ENCODE measurements at places on chromosomes 7 and 10.

DNA sequence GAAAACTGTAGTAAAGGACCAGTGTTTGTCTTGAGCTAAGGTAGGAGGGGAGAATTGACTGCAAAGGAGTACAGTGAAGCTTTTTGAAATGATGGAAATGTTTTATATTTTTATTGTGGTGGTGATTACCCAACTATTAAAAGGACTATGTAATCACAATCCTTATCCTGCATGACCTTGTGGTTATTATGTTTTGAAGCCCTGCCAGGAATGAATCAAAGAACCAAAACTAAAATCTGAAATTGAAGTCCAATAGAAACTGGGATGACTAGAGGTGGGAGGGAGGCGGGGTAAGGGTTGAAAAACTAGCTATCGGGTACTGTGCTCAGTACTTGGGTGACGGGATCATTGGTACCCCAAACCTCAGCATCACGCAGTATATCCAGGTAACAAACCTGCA is 8.2 kb downstream of the CCDC7 start:
- DNase-seq: no peak

DNA sequence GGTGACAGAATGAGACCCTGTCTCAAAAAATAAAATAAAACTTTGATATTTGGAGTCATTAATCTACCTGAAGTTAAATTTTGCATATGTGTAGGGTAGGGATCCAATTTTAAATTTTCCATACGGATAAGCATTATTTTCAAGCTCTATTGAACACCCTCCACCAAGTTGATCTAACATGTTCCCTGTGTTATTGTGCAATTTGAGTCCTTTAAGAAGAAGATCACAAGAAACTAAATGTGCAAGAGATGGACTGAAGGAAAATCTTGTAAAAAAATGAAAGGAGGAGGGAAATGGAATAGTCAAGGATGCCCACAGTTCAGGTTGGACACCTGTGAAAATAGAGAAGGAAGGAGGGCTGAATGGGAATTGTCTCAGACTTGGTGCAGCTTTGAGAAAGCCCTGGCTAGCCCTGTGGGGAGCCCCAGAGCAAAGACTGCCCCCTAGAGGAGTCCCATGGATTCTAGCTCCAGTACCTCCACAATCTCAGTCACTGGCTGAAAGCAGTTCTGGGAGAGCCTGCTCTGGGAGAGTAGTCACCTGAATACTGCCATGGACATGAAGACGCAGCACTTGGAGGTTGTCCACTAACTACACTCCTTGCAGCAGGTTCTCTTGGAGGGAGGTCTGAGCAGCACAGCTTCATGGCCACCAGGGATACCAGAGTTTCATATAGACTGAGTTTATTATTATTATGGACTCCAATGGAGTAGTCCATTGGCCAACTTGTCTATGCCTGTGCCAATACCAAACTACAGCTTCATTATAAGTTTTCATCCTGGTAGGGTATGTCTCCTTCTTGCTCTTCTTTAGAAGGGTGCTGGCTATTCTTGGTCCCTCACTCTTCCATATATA is 5.7 kb upstream of the TIAL1 start:
- peak; percentile 43 for DNase-seq

DNA sequence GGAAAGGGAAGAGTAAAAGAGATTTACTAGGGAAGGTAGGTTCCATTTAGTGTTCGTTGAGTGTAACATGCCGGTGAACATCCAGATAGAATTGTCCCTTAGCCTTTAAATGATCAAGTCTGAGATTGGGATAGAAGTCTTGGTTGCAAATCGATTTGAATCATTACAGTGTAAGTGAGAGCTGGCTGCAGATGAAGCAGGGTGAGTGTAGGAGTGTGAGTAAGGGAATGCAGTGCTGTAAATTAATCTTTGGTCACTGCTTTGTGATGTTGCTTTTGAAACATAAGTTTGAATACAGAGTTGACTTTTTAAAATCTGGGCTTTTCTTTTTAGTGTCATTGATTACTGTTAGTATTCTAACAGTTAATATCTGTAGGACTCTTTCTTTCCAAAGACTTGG is 16.3 kb downstream of the TPST1 start:
- no peak for DNase-seq

DNA sequence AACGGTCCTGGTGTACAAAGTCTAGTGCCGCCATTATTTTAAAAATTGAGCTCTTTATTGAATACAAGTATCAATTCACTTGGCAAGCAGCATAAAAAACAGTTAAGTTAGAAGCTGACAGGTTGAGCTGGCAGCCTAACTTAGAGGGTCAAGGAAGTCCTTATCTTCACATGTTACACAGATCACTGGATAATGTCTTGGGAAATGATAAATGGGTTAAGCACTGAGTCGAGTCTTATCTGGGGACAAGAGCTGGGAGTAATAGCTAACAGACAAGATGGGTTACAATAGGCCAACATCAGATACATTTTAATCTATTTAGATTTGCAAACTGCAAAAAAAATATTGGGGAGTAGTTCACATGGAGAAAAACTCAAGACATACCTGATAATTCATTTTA is 34.2 kb downstream of the SLC18A2 start:
- DNase-seq: no peak

DNA sequence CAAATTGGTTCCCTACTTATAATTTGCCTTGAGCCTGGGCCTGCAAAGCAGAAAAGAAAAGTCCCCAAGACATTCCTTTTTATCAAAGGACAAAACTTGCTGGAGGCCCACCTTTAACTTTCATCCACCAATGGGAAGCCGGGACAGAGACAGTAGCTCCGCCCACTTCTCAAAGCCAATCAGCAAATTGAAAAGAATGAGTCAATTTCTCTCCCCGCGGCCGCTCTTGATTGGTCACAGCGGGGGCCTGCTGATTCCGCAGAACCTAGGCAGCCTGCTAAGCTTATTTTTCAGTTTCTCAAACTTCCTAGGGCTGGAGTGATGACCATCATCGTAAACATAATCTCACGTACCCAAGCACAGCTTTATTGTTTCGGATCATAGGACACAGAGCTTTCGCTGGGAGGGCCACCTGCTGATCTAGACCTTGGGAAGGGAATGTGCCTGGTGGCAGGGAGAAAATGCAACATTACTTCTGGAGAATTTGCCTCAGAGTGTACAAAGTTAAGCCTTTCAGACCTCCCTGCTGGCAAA is at the start of gene SLC13A4:
Gene SLC13A4 (minus strand): TSS at position 51 of the 534 bp plus-strand sequence. CDS start 690 bp downstream, outside the sequence.
- DNase-seq: no peak

DNA sequence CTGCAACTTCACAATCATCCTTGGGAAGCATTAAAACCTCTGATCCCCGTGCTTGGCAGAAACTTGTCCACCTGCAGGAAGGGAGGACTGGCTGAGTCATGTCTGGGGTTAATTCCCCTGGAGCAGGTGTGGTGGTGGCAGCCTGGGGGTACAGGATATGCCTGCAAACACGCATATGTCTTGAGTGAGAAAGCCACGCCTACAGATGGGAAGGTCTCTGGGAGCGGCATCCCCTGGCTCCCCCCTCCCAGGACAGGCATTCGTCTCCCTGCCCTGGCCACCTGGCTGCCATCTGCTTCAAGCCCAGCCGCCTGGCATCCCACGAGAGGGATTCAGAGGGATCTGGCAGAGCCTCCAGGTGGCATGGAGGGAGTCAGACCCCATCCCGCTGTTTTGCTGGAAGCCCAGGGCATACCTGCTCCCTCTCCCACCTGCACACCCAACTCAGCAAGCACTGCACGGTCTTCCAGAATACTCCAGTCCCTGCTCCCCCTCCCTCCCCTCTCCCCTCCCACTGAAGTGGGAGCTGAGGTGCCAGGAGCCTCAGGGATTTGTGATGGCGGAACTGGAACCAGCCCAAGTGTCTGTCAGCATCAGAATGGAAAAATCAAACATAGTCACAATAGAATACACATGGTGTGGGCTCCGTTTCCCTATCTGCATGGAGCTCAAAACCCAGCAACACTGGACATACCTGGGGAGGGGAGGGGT is 61.0 kb downstream of the CAMK2B start:
- DNase-seq: no peak

- DNase-seq: no peak
Observed at GRCh38 chr10:97032624-97033023, 153.1 kb downstream of the SLIT1 start.

DNA sequence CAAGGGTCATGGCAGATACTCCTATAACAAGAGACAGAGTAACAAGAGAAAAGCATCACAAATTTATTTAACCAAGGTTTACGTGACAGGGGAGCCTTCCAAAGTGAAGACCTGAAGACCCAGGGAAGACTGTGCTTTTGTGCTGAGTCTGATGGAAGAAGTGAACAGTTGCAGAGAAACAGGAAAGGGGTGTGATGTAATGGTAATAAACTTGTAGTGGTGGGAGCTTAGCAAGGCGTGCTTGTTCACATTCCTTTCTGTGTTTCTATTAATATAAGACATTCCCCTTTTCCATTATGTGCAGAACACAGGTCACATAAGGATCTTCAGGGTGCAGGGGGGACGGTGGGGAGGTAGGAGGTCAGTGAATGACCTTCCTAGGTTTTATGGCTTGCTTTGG is 25.5 kb upstream of the C10orf67 start:
- DNase-seq: no peak

DNA sequence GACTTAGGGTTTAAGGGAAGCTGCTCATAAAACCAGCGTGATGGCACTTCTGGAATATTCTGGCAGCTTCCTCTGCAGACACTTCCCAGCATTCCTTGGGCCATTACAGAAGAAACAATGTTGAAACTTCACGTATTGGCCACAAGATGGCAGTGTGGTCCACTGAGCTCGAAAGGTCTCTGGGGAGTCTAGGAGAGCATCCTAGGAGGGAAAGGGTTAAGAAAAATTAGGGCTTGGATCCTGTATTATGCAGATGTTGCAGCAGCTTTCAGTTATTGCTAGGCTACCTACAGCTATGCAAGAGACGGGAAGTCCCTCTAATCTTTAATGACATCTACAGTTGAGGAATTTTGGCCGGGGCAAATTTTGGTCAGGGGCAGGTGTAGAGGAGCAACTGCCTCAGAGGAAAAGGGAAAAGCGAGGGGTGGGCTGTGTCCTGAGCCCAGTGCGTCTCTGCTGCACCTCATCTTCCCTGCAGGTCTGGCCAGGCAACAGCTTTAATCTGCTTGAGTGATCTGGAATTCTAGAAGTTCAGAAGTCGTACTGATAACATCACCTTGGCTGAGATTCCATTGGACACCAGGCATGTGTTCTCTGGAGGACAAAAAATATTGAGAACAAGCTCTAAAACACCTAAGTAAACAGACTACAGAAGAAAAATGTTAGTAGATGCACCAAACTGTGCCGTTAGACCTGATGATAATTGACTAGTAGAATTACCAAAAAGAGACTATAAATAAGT is 220.8 kb upstream of the PRSS58 start:
- peak; percentile 51 for DNase-seq

GRCh38 chr10:133151543-133151972 is 8.5 kb upstream of the KNDC1 start:
- DNase-seq: no peak

- DNase-seq: no peak
Observed at GRCh38 chr7:106466867-106467266, 182.1 kb upstream of the NAMPT start.

DNA sequence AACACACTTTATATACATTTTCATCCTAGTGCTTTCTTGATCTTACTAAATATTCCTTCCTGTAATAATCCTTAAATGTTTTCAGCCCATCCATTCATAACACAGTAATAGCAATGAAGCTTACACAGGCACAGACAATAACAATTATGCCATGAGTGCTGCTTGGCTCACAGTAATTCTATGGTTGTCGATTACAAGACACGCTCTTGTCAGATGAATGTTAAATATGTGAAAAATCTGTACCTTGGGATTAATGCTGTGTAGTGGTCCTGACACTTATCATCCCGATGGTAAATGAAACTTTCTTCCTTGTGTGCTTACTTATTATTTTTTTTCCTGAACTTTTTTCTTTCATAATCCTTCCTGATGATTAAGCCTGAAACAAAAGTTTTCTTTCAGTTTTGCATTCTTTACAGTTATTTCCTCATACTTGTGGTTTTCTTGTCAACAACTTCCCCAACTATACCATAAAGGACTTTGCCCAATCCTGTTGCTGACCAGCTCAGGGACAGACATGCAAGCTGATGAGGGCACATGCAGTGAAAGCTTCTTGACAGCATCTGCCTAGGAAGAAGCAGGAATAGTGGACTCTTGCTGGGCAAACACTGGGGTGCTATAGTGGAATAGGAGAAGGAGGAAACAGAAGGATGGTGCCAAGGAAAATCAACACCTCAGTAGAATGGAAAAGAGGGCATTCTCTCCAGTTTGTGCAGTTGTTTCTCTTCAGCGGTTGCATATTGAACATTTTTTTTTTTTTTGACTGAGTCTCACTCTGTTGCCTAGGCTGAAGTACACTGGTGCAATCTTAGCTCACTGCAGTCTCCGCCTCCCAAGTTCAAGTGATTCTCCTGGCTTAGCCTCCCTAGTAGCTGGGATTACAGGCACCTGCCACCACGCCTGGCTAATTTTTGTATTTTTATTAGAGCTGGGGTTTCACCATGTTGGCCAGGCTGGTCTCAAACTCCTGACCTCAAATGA is 6.7 kb upstream of the MGAM2 start:
- no peak for DNase-seq

DNA sequence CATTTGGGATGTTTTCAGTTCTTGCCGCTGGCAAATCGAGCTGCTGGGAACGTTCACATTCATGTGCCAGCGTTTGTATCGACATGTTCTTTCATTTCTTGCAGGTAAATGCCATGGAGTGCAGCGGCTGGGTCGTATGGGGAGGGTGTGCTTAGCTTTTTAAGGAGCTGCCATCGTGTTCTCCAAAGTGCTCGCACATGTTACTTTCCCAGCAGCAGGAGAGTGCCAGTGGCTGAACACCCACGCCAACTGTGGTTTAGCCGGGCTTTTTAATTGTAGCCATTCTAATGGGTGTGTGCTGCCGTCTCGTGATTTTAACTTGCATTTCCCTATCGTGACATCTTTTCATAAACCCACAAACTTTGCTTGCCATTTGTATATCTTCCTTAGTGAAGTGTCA is 11.6 kb upstream of the BNIP3 start:
- no peak for DNase-seq

DNA sequence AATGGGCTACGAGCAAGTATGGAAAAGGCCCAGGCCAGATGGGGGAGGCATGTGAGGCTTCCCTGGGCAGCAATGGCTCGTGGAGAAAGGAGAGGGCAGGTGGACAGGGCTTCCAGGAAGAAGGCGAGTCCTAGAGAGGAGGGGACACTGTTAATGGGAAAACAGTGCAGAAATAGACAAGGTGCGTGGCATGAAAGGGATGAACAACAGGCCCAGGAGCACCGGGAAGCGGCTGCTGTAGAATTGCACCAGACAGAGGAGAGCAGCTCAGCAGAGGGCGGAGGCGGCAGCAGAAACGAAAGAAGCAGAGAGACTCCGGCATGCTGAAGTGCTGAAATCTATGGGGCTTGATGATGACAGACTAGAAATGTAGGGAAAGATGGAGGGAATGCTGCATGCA is 102.1 kb downstream of the PIP4K2A start:
- DNase-seq: peak; percentile 30

GRCh38 chr10:29081951-29082685 is 206.8 kb upstream of the LYZL1 start:
- no peak for DNase-seq

DNA sequence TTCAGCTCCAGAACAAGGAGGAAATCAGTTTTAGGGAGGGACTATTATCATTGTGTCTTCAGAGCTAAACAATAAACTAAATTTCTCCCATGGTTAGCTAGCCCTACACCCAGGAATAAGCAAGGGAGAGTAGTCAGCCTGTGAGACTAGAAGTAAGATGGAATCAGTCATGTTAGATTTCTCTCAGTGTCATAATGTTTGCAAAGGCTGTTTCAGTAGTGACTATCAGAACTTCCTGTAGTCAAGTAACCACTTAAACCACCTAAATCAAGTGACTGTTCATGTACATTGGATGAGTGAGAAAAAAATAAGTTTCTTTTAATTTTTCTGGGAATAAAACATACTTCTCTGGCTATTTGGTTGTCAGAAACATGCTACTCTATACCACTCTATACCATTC is 121.6 kb downstream of the KCND2 start:
- DNase-seq: no peak

GRCh38 chr10:3423384-3423783 is 250.8 kb upstream of the PITRM1 start:
- DNase-seq: no peak

Measured in CD4-positive, alpha-beta T cell treated with Interleukin-21 for 1 hour (primary cell).